Bronchial epithelial cell (primary cell): ENCODE measurements at places on chromosomes 13 and 19.
A peak's percentile ranks its signal among the peaks of the same experiment; 100 is the strongest.

GRCh38 chr19:3669947-3670795 lies 30.1 kb downstream of the PIP5K1C start:
- no peak for DNase-seq

DNA sequence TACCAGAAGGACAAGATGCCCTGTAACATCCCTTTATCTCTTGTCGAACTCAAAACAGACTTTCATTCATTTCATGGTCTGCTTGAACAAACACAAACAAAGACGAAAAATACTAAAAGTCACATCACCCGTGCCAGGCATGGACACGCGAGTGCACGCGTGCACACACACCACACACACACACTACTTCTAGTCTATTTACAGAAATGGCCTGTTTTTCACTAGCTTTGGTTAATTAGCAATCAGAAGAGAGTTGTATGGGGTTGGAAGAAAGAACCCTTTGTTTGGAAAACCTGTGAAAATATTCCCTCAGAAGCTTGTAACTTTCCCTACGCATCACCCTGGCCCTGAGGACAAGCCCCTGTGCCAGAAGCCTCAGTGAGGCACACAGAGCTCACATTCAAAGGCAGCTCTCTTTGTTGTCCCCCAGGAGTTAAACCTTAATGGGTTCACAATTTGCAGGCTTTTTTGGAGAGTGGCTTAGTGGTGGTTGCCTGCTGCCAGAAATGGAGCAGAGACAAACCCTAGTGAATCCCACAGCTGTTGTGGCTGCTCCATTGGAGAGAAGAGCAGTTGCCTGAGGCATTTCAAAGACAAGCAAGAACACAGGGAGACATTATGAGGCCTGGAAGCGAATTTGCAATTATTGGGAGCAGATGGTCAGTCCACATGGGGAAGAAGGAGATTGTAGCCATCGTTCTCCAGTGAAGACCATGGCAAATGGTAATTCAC lies 55.9 kb downstream of the STARD13 start:
- no peak for DNase-seq

DNA sequence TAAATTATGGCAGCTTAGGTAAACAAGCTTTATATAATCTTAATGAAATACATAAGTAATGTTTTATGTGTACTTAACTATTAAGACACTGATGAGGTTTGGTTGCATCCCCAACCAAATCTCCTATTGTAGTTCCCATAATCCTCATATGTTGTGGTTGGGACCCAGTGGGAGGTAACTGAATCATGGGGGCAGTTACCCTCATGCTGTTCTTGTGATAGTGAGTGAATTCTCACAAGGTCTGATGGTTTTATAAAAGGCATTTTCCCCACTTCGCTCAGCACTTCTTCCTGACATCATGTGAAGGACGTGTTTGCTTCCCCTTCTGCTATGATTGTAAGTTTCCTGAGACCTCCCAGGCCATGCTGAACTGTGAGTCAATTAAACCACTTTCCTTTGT lies 212.7 kb downstream of the DIAPH3 start:
- no peak for DNase-seq

DNA sequence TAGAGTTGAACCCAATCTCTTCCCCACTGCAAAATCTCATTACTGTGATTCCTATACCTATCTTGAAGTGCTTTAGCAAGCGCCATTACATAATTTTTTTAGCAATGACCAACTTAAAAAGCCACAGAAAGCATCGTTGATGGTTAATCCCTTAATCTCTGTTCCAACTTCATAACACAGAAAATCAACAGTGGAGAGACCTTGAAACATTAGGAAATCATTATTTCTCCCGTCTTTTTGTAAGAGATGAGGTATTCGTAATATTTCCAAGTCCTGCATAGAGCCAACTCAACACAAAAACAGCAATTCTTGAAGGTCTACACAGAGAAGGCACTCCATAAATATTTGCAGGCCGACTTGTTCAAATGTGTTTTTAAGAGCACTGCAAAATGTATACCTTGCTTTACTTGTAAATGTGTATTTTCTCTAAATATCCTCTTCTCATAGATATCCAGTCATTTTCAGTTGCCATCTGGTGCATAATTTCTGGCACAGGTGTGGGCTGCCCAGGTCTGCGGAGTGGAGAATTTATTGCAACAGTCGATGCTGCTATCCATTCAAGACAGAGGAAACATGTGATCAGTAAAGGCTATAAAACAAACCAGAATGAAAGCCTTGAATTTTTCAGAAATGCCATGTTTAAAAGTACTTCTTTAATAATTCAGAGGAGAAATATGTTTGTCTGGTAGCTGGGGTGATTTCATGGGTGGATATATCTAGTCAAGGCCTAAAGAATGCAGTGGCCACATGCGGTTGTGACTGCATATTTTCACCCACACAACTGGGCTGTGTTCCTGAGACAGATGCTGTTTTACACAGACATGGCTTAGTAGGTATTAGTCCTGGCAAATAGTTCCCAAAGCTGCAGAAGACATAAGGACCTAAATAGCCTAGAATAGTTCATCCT lies 234.3 kb upstream of the STARD13 start:
- no peak for DNase-seq

GRCh38 chr13:50129081-50129705 lies 113.9 kb downstream of the KCNRG start:
- DNase-seq = no peak

- no peak for DNase-seq
Observed at GRCh38 chr19:29277102-29277501, 64.2 kb upstream of the UQCRFS1 start.

DNA sequence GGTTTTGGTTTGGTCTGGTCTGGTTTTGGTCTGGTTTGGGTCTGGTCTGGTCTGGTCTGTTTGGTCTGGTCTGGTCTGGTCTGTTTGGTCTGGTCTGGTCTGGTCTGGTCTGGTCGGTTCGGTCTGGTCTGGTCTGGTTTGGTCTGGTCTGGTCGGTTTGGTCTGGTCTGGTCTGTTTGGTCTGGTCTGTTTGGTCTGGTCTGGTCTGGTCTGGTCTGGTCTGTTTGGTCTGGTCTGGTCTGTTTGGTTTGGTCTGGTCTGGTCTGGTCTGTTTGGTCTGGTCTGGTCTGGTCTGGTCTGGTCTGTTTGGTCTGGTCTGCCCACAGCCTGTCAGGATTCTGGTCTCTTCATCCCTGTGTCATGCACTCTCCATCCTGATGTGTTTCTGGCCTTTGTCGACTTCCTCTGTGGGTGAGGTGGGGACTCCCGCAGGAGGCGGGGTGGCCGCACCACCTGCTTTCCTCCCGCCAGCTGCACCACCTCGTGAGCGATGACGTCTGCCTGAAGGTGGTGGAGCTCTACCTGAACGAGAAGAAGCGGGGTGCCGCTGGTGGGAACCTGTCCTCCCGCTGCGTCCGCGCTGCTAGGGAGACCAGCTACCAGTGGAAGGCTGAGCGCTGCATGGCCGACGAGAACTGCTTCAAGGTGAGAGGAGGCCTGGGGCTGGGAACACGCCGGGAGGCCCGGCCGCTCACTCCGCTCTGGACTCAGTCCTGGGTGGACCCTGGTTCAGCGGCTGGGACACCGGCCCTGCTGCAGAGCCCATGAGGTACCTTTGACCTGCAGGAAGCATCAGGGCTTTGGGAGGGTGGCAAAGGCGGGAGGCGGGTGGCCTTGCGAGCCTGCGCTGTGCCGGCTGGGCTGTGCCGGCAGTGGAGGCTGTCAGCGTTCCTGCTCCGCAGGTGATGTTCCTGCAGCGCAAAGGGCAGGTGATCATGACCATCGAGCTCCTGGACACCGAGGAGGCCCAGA lies 12.9 kb upstream of the F2RL3 start:
- DNase-seq = no peak

- DNase-seq = no peak
Observed at GRCh38 chr13:24998433-24998832, 97.5 kb upstream of the PABPC3 start.

GRCh38 chr13:105788530-105788929 lies 746.9 kb downstream of the EFNB2 start:
- DNase-seq = no peak

DNA sequence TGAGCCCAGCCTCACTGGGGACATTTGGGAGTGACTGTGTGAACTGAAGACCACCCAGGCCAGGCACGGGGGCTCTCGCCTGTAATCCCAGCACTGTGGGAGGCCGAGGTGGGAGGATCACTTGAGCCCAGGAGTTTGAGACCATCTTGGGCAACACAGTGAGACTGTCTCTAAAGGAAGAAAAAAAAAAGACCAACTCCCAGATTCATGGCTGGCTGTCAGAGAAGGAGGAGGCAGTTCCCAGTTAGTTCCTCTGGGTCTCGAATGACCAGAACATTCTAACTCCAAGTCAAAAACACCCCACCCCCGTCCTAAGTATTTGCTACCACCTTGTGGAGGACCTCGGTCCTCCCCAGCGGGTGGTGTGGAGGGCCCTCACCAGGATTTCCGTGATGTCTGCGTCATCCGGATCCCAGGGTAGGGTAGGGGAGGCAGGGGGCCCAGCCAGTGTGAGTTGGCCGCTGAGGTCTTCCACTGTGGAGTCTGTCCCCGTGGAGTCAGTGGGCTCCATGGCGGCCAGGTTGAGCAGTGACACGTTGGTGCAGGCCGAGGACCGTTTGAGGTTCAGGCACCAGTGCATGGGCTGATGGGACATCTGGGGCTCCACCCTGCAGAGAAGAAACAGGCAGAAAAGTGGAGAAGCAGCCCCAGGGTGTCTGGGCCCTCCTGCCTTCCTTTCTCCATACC lies 1.3 kb downstream of the TSKS start:
- no peak for DNase-seq

GRCh38 chr13:101415358-101416174 lies 742 bp downstream of the NALCN start:
- no peak for DNase-seq

DNA sequence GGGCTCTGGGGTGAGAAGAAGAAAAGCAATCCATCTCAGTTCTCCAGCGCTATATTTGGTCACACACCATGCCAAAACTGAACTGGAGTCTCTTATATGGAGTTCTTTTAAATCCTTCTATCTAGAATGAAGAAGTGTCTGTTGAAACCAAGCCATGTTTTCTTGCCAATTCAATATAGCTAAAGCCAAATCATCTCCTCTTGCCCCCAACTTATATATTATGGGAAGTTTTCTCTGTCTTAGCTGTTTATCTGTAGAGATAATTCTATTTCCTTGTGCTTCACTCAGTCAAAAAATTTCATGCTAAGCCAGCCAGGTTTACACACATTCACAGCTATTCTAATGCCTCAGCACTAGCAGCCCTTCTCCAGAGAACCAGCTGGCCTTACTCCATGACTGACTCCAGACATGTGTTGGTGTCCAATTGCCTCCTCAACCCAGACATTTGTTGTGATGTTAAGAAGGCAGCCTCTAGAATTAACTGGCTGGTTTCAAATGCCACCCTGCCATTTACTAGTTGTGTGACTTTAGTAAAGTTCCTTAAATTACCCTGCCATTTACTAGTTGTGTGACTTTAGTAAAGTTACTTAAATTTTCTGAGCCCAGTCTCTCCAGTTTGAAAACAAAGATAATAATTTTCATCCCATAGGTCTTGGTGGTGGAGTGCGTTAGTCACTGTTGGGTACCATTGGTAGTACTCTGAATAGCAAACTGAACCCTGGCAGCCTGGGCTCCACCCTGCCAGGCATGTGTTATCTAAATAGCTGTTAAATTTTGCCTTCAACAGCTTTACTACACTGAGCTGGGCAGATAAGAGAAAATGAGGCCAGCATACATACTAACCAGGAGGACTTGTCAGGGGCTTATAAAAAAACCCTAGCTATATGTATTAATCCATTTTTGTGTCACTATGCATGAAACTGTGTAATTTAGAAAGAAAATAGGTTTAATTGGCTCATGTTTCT lies 525.1 kb downstream of the LMO7 start:
- DNase-seq = no peak

- no peak for DNase-seq
Observed at GRCh38 chr19:4534836-4535658, at the start of gene PLIN5. PLIN5 (minus strand) TSS chr19:4535224; CDS start chr19:4534074, 1,150 bp downstream.

DNA sequence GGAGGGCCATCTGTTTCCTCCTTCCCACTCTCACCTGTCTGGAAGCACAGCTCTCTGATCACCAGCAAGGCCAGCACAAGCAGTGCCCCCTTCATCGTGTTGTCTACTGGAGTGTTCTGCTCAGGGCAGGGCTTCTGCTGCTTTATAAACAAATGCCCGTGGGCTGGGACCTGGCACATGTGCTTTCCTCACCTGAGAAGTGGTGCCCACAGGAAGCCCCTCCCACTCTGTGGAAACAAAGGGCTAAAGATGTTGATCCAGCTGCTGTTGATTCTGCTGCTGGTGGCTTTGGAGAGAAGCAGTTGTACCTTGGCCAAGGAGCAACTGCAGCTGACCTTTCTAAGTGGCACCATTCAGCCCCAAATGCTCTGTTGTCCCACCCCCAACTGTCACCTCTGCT lies 26.4 kb upstream of the ZNF181 start:
- DNase-seq = no peak

- peak; percentile 10 for DNase-seq
Observed at GRCh38 chr13:45781553-45782326, 69.8 kb downstream of the SIAH3 start.

- no peak for DNase-seq
Observed at GRCh38 chr13:107568181-107568580, 647.2 kb downstream of the LIG4 start.

DNA sequence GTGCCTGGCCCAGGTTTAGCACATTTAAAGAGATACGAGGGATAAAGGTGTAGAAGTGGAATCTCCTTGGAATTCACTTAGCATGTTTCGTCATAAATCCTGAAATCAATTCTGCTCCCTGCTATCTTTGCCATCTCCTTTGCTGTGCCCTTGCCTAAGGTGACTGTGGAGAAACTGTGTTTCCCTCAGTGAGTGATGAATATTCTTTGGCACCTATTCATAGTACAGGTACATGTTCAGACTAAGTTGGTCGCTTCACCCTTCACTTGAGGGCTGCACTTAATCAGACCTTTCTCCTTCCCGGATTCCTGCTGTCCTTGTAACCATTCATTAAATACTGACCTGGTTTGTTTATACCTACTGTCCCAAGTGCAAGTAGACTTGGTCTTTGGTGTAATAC lies 17.8 kb downstream of the PCCA start:
- DNase-seq = peak; percentile 64

DNA sequence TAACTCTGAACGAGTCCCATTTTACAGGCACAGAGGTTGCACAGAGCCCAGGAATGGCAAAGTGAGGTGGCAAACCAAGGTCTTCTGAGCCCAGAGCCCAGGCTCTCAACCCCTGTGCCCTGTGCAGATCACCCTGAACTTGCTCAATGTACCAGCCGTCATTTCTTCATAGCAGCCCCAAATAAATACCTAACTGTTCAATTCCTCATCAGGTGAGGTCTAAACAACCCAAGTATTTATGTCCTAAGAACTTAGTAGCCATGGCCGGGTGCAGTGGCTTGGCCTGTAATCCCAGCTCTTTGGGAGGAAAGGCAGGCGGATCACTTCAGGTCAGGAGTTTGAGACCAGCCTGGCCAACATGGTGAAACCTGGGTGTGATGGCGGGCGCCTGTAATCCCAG lies 21.8 kb upstream of the PNMA8B start:
- no peak for DNase-seq

GRCh38 chr19:45468159-45468651 lies 409 bp downstream of the FOSB start:
- DNase-seq = no peak

DNA sequence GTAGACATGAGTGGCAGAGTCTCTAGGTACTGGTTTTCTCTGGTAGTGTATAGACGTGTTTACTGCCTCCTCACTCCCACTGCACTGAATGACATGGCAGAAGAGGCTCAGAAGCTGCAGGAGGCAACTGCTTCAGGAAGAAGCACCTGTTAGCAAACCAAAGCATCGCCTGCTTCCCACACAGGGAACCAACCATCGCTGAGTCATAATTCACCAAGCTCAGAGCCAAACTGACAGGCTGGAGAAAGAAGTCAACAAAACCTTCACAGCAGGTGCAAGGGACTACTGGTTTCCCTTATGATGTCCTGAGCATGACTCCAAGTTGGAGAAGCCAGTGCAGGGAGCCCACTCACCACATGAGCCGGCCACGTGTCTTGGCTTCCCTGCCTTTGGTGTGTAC lies 69.8 kb downstream of the KCTD12 start:
- DNase-seq = no peak

- no peak for DNase-seq
Observed at GRCh38 chr13:80523134-80523533, 182.2 kb upstream of the SPRY2 start.
